KG1 (cell line): ENCODE measurements at places on chromosomes 13 and 19.

GRCh38 chr13:80137994-80138393 lies 202.9 kb downstream of the SPRY2 start:
- DNase-seq = no peak

DNA sequence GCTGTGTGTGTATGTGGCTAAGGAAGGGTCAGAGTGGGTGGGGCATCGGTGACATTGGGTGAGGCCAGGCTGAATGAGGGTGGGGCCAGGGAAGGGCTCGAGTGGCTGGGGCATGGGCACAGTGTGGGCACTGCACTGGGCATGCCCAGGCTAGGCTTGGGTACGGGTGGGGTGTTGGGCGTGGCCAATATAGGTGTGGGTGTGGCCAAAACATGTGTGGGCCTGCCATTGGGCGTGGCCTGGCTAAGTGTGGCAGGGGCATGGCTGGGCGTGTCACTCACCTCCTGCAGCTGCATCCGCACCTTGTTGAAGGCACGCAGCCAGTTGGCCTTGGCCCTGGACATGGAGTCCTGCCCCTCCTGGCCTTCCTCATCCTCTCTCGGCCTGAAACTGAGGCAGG lies 33.2 kb downstream of the UNC13A start:
- DNase-seq = no peak

GRCh38 chr13:113902986-113903775 lies 39.3 kb upstream of the GAS6 start:
- DNase-seq = no peak

DNA sequence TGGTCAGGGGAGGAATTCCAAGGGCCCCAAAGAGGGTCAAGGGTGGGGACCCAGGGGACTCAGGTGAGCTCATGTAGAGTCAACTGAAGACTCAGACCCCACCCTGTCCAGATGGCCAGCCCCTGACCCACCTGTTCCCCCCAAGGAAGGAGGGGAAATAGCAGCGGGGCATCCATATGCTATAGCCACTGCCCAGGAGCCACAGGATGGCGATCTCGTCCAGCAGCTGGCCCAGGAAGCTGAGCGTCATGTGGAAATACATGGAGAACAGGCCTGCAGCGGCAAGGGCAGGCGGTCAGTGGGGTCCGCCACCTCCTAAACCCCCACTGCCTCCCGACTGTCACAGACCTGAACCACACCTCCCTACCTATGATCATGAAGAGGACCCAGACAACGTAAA lies 21.4 kb downstream of the ACER1 start:
- no peak for DNase-seq

DNA sequence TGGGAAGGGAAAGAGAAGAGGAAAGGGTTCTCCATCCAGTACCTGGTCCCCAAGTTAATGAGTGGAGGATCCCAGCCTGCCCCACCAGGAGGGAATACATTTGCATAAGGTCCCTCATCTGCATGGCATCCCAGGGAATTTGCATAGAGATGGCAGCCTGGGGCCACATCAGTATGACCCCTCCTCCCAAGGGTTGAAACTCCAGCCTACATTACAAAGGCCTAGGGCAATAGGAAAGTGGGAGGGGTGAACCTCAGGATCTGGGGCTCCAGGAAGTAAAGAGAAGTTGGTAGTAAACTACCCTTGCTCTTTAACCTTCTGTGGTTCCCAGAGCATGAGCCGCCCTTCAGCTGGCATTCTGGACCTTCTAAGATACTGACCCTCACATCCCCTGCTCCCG lies 6.8 kb upstream of the NECTIN2 start:
- no peak for DNase-seq

- no peak for DNase-seq
These were observed 372.7 kb downstream of the LIG4 start for GRCh38 chr13:107842562-107843180.
